ENCODE measurements at places on chromosomes 1 and 21.

DNA sequence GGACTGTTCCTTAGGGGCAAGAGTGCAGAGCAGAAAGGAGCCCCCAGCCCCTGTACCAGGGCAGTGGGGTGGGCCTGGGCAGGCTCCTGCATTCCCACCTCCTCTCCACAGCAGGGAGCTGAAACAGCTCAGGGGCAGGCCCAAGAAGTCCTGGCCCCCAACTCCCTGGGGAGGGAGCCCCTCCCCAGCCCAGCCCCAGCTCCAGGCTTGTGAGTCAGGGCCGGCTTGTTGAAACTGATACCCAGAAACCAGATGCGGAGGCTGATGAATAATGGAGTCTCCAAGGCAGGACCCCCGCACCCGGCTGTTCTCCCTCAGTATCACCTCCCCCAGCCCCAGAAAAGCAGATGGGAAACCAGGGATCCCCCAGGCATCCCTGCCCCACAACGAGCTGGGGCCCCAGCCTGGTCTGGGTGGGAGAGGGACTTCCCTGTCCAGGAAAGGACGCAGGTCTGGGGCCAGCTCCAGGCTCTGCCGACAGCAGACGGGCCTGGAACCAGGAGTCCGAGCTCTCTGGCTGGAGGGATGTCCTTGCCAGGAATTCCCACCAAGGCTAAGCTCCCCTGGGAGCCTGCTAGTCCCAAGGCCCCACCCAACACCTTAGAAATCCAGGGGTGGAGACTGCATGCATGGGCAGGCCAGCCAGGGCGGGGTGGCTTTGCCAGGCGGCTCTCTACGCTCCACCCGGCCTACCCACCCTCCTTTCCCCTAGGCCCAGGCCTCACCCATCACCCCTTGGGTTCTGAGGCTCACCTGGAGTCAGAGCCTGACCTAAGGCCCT is 2.7 kb downstream of the PLEKHG5 start:
- DNase-seq = no peak

GRCh38 chr1:81296601-81297000 is 504.1 kb upstream of the ADGRL2 start:
- DNase-seq = no peak

- DNase-seq = no peak
Measured at GRCh38 chr1:234881893-234882771, 246.5 kb downstream of the TOMM20 start.

DNA sequence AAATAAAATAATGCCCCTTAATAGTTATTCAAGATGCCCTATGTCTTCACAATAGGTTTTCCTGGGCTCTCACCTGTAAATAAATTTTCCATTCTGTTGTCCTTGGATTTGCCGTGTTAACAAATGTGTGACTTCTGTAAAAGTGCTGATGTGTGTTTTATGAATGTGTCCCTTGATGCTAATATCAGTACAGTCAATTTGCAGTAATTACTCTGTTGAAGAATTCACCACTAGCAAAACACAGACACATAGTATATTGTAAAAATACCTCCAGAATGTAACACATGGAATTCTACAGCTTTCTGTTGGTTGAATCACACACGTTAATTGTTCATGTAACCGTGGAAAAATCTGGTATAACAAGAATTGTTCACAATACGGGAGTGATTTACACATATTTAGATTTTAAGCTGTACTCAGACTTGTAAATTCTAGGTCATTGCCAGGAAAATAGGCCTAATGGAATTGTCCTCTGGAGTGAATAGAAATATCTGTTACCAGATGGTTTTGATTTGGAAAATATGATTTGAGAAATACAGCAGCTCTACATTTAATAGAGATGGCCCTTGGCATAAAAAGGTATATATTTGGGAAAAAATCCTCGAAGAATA is 36.7 kb upstream of the KCNK2 start:
- no peak for DNase-seq

GRCh38 chr1:206972728-206973127 is 2.5 kb upstream of the FCAMR start:
- no peak for DNase-seq

- DNase-seq = no peak
Measured at GRCh38 chr1:94988356-94988755, 61.4 kb upstream of the CNN3 start.

GRCh38 chr21:29155118-29155932 is 24.9 kb downstream of the MAP3K7CL start:
- peak; percentile 65 for DNase-seq

- peak; percentile 87 for DNase-seq
Measured at GRCh38 chr1:16189921-16190621, 22.4 kb downstream of the ARHGEF19 start.

DNA sequence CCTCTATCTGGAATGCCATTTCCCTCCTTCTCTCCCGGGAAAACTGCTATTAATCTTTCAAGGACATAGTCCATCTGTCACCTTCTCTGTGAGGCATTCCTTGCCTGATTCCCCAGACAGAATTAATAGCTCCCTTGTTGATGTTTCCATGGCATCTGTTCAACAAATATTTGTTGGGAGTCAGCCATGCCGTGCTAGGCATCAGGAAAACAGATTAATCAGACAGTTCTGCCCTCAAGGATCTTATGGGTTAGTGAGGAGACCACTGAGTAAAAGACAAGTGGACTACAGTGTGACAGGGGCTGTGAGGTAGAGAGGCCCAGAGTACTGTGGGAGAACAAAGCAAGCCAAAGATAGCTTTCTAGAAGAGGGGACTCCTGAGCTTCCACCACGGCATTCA is 11.4 kb upstream of the MAGOH start:
- DNase-seq = no peak
